Body of pancreas (tissue), 4 donors: ENCODE measurements at places on chromosomes 13 and 19. TPM values are rescaled to one million over a fixed set of nuclear protein-coding genes. Genes with fewer than 3 reads are reported as not detected.

Gene RABAC1
- total RNA-seq, result 88.5 TPM

Gene SLC6A16
- 1.6 TPM for total RNA-seq

Gene GPC6
- total RNA-seq, result 4.0 TPM

Gene ZNF586
- 4.2 TPM for total RNA-seq

Gene DCLK1
- total RNA-seq, result 8.6 TPM

Gene RFXANK
- 16.1 TPM for total RNA-seq

Gene RNF6
- 13.0 TPM for total RNA-seq

Gene LILRA6
- not detected for total RNA-seq

Gene BRSK1
- 1.0 TPM for total RNA-seq

DNA sequence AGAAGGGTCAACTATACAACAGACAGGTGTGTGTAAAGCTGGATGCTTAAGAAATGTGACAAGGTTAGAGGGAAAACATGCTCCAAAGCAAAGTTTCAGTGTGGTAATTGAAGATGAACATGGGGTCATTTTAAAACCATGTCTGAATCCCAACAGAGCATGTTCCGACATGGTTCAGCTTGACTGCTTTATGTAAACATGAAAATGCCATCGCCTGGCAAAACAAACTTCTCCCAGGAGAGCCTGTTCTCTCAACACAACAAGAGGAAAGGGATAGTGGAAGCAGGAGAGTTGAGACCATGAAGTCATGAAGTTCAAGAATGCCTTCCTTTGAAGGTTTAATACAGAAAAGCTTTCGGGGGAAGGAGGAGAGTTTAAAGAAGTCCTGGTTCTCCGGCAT is 85.8 kb downstream of the EPSTI1 start:
- H3K27ac ChIP-seq, result no peak overlapping the region
- H3K36me3 ChIP-seq, result no peaks in the 10 kb centered on the region
- no peak overlapping the region for H3K4me3 ChIP-seq
- H3K27me3 ChIP-seq, result no peaks in the 10 kb centered on the region
- no peaks in the 10 kb centered on the region for H3K4me1 ChIP-seq

DNA sequence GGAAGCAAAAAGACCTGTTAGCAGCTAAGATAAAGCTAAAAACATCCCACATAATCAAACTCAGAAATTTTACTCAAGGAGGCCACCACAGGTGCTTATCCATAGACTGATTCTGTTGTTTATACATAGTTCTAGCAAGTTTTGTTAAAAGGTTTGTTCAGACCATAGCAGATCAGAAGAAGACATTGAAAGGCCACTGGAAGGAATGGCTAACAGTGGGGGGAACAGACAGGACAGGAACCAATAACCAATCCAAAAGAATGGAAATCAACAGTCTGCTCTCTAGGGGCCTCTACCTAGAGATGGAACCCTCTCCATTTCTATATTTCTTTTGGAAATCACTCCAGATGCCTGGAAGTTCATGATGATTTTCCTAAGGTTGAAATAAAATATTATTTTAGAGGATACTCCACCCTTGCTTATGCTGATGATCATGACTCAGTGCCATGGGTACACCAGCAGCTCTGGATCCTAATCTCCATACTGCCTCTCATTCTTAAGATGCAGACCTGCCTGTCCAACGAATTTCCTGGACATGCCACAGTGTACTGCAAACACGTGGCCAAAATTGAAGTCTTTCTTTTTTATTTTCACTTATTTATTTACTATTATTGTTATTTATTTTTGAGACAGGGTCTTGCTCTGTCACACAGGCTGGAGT is 260.0 kb downstream of the MYO16 start:
- H3K4me3 ChIP-seq, result no peak overlapping the region
- no peaks in the 10 kb centered on the region for H3K27me3 ChIP-seq
- DNase-seq, result no peak
- no peak overlapping the region for H3K27ac ChIP-seq

GRCh38 chr19:12665281-12665573 is 1.3 kb downstream of the MAN2B1 start:
- H3K27me3 ChIP-seq, result no peaks in the 10 kb centered on the region
- H3K4me3 ChIP-seq, result no peak overlapping the region
- DNase-seq, result peak; percentile 70
- H3K36me3 ChIP-seq, result peaks cover 13% of the 10 kb centered on the region

GRCh38 chr13:33758113-33758512 is 59.8 kb upstream of the RFC3 start:
- no peak overlapping the region for H3K4me3 ChIP-seq
- H3K36me3 ChIP-seq, result no peaks in the 10 kb centered on the region
- no peak for DNase-seq
- H3K27me3 ChIP-seq, result no peaks in the 10 kb centered on the region

- no peaks in the 10 kb centered on the region for H3K4me1 ChIP-seq
- DNase-seq, result no peak
- H3K27ac ChIP-seq, result no peak overlapping the region
- H3K36me3 ChIP-seq, result no peaks in the 10 kb centered on the region
- no peak overlapping the region for H3K4me3 ChIP-seq
- no peaks in the 10 kb centered on the region for H3K27me3 ChIP-seq
Measured at GRCh38 chr13:20390526-20391175, 135.0 kb downstream of the CRYL1 start.

GRCh38 chr13:30341815-30342570 is 34.6 kb upstream of the KATNAL1 start:
- peak; percentile 75 for DNase-seq
- H3K4me3 ChIP-seq, result no peak overlapping the region
- H3K36me3 ChIP-seq, result no peaks in the 10 kb centered on the region
- H3K4me1 ChIP-seq, result peaks cover 18% of the 10 kb centered on the region

- no peaks in the 10 kb centered on the region for H3K36me3 ChIP-seq
- H3K27me3 ChIP-seq, result no peaks in the 10 kb centered on the region
- no peaks in the 10 kb centered on the region for H3K4me1 ChIP-seq
- no peak for DNase-seq
- no peak overlapping the region for H3K4me3 ChIP-seq
Measured at GRCh38 chr13:110464556-110465333, 96.8 kb downstream of the RAB20 start.

- peak overlapping the region; percentile 83 for H3K27ac ChIP-seq
- no peaks in the 10 kb centered on the region for H3K27me3 ChIP-seq
- H3K4me3 ChIP-seq, result peak overlapping the region; percentile 44
- no peaks in the 10 kb centered on the region for H3K36me3 ChIP-seq
- peaks cover 25% of the 10 kb centered on the region for H3K4me1 ChIP-seq
Measured at GRCh38 chr13:32587811-32588170, 1.5 kb downstream of the PDS5B start.

DNA sequence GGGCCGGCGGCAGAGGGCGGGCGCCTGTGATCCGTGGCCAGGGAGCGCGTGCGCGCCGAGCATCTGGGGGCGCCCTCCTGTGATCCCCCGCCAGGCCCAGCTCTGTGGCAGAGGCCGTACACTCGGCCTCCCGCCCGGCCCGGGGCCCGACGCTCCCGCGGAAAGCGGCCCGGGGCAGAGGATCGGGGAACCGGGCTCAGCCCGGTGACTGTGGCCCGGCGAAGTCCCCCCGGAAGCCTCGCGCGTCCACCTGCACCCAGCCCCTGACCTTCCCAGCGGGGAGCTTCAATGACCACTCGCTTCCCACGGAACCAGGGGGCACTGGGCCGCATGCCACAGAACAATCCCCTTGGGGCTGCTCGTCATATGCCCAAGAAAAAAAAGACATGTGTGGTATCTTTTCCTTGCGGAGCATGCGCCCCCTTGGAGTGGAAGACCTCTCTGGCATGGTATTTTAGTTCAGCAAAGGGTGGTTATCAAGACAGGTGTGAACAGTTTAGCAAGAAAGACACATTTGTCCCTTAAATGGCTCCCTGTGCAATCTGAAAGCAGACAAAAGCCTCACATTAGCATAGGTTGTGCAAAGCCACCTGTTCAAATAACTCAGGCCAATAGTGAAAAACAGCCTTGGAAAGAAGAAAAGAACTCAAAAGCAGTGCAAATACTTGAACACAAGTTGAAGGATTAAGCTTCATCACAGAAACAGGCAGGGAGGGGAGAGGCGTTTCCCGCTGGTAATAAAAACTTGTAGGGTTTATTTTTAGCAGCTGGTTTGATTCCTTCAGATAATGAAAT is 290.9 kb upstream of the SOX21 start:
- H3K4me3 ChIP-seq, result no peak overlapping the region
- DNase-seq, result no peak
- H3K36me3 ChIP-seq, result no peaks in the 10 kb centered on the region
- peaks cover 13% of the 10 kb centered on the region for H3K4me1 ChIP-seq

DNA sequence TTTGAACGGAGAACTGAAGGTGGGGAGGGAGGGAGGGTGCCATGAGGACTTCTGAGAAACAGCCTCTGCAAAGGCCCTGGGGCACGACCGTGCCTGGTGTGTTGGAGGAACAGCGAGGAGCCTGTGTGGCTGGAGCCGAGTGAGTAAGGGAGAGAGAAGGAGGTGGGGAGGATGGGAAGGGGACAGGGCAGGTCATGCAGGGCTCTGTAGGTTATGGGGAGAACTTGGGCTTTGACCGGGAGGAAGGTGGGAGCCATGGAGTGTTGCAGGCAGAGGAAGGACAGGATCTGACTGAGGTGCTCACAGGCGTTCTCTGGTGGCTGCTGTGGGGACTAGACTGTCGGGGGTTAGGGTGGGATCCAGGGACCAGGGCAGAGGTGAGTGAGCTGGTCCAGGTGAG is 6.7 kb downstream of the MPND start:
- no peak overlapping the region for H3K4me3 ChIP-seq
- H3K27ac ChIP-seq, result no peak overlapping the region
- H3K36me3 ChIP-seq, result no peaks in the 10 kb centered on the region

- H3K36me3 ChIP-seq, result no peaks in the 10 kb centered on the region
- no peak for DNase-seq
- no peak overlapping the region for H3K4me3 ChIP-seq
- H3K27ac ChIP-seq, result peak overlapping the region; percentile 98
Measured at GRCh38 chr19:16078759-16079707, 2.7 kb downstream of the TPM4 start.

GRCh38 chr13:73235385-73235784 is 176.6 kb downstream of the KLF5 start:
- H3K4me3 ChIP-seq, result no peak overlapping the region
- no peaks in the 10 kb centered on the region for H3K4me1 ChIP-seq
- DNase-seq, result no peak

GRCh38 chr13:31919971-31920726 is 111.4 kb upstream of the FRY start:
- no peaks in the 10 kb centered on the region for H3K36me3 ChIP-seq
- no peaks in the 10 kb centered on the region for H3K27me3 ChIP-seq
- no peak overlapping the region for H3K4me3 ChIP-seq
- DNase-seq, result no peak
- H3K4me1 ChIP-seq, result peaks cover 4% of the 10 kb centered on the region

DNA sequence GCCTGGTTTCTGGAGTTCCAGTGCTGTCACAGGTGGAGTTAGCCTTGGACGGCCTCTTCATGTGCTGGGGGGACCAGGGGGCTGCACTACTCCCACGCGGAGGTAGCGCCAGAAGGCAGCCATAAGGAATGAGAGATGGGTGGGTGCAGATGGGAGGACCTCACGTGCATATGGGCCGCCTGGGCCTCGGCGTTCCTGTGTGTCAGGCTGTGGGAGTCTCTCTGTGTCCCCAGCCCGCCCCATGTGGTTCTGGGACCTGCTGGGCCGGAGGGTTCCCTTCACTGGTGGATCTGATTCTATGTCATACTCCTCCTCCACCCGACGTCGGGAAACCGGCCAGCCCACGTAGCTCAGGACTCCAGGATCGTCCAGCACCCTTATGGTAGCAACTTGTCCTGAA is 149.0 kb upstream of the SOX1 start:
- H3K36me3 ChIP-seq, result no peaks in the 10 kb centered on the region
- H3K4me3 ChIP-seq, result no peak overlapping the region
- no peak overlapping the region for H3K27ac ChIP-seq
- DNase-seq, result no peak

GRCh38 chr19:10896851-10897526 is 25.6 kb downstream of the CARM1 start:
- H3K27me3 ChIP-seq, result no peaks in the 10 kb centered on the region
- no peak overlapping the region for H3K4me3 ChIP-seq
- no peak for DNase-seq
- no peak overlapping the region for H3K27ac ChIP-seq

- DNase-seq, result no peak
- H3K36me3 ChIP-seq, result no peaks in the 10 kb centered on the region
- H3K4me1 ChIP-seq, result peaks cover 4% of the 10 kb centered on the region
- H3K4me3 ChIP-seq, result no peak overlapping the region
- peak overlapping the region; percentile 74 for H3K27ac ChIP-seq
Measured at GRCh38 chr13:80083853-80084676, 256.9 kb downstream of the SPRY2 start.

DNA sequence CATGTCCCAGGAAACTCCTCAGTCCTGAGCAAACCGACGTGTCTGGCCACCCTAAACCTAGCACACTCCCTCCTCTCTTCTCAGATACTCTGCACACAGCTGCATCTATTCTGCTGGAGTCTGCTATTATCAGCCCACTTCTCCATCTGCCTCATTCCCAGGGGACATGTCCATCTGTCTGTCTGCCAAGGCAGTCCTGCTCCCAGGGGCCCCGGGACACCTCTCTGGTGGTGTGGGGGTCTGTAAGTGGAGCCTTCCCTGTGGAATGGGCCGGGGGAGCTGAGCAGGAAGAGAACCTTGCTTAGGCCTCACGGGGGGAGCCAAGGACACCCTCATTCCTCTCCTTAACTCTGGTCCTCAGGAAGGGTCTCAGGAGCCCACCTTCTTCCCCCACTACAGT is 72.7 kb downstream of the ERICH6B start:
- H3K27me3 ChIP-seq, result no peaks in the 10 kb centered on the region
- DNase-seq, result no peak
- H3K36me3 ChIP-seq, result no peaks in the 10 kb centered on the region
- H3K4me1 ChIP-seq, result no peaks in the 10 kb centered on the region

DNA sequence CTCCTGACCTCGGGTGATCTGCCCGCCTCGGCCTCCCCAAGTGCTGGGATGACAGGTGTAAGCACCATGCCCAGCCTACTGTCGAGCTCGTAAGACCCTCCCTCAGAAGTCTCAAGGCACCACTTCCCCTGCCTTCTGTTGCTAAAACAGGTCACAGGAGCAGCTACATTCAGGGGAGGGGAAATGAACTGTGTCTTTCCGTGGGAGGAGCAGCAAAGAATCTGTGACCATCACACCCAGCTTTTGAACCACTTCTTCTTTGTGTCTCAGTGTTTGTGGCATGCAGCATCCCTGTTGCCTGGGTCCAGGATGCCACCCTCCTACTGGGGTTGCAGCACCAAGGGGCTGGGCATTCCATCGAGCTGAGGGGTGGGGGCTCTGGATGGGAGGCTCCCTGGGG is 7.7 kb upstream of the CSNK1G2 start:
- no peak for DNase-seq
- no peak overlapping the region for H3K4me3 ChIP-seq
- H3K4me1 ChIP-seq, result peaks cover 23% of the 10 kb centered on the region

GRCh38 chr13:107361666-107362065 is 793.7 kb upstream of the ARGLU1 start:
- no peak overlapping the region for H3K27ac ChIP-seq
- no peak overlapping the region for H3K4me3 ChIP-seq
- H3K4me1 ChIP-seq, result no peaks in the 10 kb centered on the region
- no peaks in the 10 kb centered on the region for H3K27me3 ChIP-seq

GRCh38 chr13:51552027-51552426 is 32.2 kb upstream of the WDFY2 start:
- H3K27me3 ChIP-seq, result no peaks in the 10 kb centered on the region
- H3K27ac ChIP-seq, result peak overlapping the region; percentile 0
- DNase-seq, result peak; percentile 21
- H3K4me1 ChIP-seq, result peaks cover 15% of the 10 kb centered on the region
- H3K36me3 ChIP-seq, result no peaks in the 10 kb centered on the region

- no peak within 1 kb of the TSS for H3K4me3 ChIP-seq
- H3K36me3 ChIP-seq, result no peaks in the 10 kb centered on the region
Measured at GRCh38 chr19:47309608-47310007, at the start of gene C5AR1. C5AR1 (plus strand) TSS chr19:47309861; CDS start chr19:47309896, 35 bp downstream.

- DNase-seq, result no peak
- no peak overlapping the region for H3K4me3 ChIP-seq
- no peaks in the 10 kb centered on the region for H3K27me3 ChIP-seq
- H3K36me3 ChIP-seq, result no peaks in the 10 kb centered on the region
Measured at GRCh38 chr13:30654430-30654829, 36.7 kb downstream of the USPL1 start.
